ENCODE measurements at places on chromosomes 7 and 10. TPM values are rescaled to one million over a fixed set of nuclear protein-coding genes. Genes with fewer than 3 reads are reported as not detected.

ZFYVE27 gene
- total RNA-seq = 25.4 TPM

SPDYE1 gene
- not detected for total RNA-seq

HYCC1 gene
- total RNA-seq = 19.8 TPM

SLC13A1 gene
- total RNA-seq = not detected

ABCA13 gene
- total RNA-seq = 0.05 TPM

FMC1 gene
- 29.5 TPM for total RNA-seq

CALML5 gene
- not detected for total RNA-seq

RADIL gene
- total RNA-seq = 2.7 TPM

UNCX gene
- not detected for total RNA-seq

UFSP1 gene
- total RNA-seq = 6.4 TPM

FGFR2 gene
- total RNA-seq = 0.44 TPM

CALHM3 gene
- total RNA-seq = 0.47 TPM

AKR1D1 gene
- not detected for total RNA-seq

CAMK2B gene
- 0.12 TPM for total RNA-seq

GTF2IRD1 gene
- 25.4 TPM for total RNA-seq

LHPP gene
- total RNA-seq = 11.2 TPM

DYNC1I1 gene
- 0.21 TPM for total RNA-seq

ADGRA1 gene
- 0.40 TPM for total RNA-seq

ABCB4 gene
- total RNA-seq = not detected

PLXDC2 gene
- total RNA-seq = 0.02 TPM

HOXA1 gene
- 2.5 TPM for total RNA-seq

CALML3 gene
- not detected for total RNA-seq

PSD gene
- 0.20 TPM for total RNA-seq

NOC3L gene
- total RNA-seq = 21.2 TPM

CACUL1 gene
- 11.7 TPM for total RNA-seq

ASB10 gene
- not detected for total RNA-seq

SVIL gene
- total RNA-seq = 22.9 TPM

NUTM2B gene
- 0.30 TPM for total RNA-seq

GJD4 gene
- 0.08 TPM for total RNA-seq

GRID1 gene
- total RNA-seq = 0.22 TPM

NUTM2E gene
- total RNA-seq = 0.31 TPM

CCDC172 gene
- total RNA-seq = not detected

TMEM178B gene
- 1.5 TPM for total RNA-seq

OLAH gene
- 1.0 TPM for total RNA-seq

NME8 gene
- total RNA-seq = not detected

HYAL4 gene
- total RNA-seq = not detected

ZNF736 gene
- total RNA-seq = not detected

Measured in A549 treated with Mapracorat at 1 μM for 4 hours (cell line).